ENCODE measurements at places on chromosomes 2 and 18. TPM values are rescaled to one million over a fixed set of nuclear protein-coding genes. Genes with fewer than 3 reads are reported as not detected.

FAM237A gene
- polyA plus RNA-seq, result not detected

EPG5 gene
- polyA plus RNA-seq, result 2.5 TPM

- no peak for DNase-seq
Observed at GRCh38 chr18:67260841-67261240, 255.7 kb downstream of the DSEL start.

- no peak for DNase-seq
Observed at GRCh38 chr2:121898483-121898882, 143.0 kb downstream of the TSN start.

DNA sequence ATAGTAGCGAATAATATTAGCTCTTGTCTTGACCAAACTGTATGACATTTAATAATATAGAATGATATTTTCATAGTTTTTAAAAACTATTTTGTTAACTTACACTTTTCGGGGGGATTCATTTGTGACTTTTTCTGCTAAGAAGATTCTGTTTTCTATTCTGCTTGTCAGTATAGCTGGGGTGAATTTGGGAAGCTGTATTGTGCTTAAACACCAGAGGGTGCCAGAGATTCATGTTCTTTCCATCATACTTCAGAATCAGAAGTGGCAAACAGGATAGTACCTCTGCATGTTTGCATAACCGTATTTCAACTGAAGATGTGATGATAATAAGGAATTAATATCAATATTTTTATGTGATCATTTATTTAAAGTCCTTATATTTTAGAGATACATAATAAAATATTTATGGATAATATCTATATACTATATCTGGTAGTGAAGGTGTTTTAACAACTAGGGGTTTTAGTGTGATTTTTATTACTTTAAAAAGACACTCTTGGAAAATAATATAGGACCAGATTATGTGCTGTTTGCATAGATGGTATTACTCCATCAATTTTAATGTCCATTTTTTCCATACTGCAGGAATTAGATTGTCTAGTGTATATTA lies 81.0 kb downstream of the TAF4B start:
- no peak for DNase-seq

DNA sequence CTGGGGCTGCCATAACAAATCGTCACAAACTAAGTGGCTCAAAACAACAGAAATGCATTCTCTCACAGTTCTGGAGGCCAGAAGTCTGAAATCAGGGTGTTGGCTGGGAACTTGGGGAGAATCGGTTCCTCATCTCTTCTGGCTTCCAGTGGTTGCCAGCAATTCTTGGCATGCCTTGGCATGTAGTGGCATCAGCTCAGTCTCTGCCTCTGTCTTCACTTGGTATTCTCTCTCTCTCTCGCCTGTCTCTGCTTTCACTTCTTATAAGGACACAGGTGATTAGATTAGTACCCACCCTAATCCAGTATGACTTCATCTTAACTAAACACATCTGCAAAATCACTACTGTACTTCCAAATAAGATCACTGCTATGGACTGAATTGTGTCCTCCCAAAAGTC lies 695.4 kb upstream of the ID2 start:
- no peak for DNase-seq

DNA sequence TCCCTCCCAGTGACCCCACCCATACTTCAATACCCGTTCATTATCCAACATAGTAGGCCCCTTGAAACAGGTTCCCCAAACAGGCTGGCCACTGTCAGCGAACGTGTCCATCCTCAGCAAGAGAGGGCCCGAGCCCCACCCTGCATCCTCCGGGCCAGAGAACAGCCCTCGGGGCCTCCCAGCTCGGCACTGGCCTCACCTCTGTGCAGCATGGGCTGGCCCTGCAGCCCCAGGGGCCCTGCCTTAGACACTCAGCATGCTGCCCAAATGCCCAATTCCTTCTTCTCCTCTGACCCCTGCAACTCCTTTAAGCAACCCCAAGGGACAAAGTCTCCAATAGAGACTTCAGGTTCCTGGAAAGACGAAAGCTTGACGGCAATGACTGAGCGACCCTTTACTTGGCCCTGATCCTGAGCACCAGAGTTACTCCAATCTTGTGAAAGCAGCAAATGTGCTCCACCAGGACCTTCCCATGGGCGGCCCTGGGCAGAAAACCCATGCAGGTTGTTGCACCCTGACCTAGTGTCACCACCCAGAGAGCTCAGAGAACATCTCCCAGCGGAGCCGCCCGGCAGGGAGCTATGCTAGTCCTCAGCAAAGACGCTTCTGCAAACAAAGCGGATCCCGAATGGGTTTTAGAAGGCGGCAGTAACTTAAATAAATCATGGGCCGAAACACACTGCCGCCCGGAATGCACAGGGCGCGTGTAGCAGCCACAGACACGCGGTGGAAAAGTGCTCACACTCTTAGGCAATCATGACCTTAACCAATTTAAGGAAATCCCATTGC lies 782 bp downstream of the COL6A3 start:
- no peak for DNase-seq

DNA sequence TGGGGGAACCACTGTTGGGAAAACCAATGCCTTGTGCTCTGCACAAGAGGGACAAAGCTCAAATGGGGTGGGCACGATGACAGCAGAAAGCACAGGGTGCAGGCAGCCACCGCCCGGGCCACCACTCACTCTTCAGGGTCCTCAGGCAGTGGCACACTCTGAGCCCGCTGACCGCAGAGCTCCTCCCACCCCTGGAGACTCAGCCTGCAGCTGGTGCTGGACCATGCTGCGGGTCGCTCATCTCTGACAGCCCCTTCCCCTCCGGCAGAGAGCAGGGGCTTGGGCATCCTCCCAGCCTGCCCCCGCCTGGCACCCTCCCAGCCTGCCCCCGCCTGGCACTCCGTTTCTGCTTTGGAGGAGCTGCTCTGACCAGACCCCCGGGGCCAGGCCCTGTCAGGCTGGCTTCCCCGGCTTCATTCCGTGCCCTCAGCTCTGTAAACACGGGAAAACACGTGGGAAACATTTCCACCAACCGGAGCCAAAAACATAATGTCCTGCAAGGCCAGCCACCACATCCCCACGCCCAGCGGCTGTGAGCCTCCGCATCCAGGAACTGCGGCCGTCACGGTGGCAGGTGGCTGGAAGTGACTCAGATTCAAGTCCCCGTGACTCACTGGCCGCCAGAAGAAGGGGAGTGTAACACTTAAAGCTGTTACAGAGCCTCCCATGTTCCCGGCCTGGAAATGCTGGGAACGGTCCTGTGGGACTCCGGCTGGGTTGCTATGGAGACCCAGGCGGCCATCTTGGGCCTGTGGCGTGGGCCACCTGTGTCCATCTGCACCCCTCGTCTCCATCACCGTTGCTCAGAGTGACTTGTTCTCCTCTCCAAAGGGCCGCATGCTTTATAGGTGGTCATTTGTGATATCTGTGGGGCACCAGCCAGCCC lies 6.8 kb upstream of the SNED1 start:
- DNase-seq, result peak; percentile 97

GRCh38 chr2:173990970-173991819 lies 26.0 kb upstream of the SP3 start:
- peak; percentile 93 for DNase-seq

GRCh38 chr18:74299746-74300145 lies 8.0 kb upstream of the CYB5A start:
- no peak for DNase-seq

Data from aorta (tissue), 5 donors.